ENCODE measurements at places on chromosomes 12 and 14.

DNA sequence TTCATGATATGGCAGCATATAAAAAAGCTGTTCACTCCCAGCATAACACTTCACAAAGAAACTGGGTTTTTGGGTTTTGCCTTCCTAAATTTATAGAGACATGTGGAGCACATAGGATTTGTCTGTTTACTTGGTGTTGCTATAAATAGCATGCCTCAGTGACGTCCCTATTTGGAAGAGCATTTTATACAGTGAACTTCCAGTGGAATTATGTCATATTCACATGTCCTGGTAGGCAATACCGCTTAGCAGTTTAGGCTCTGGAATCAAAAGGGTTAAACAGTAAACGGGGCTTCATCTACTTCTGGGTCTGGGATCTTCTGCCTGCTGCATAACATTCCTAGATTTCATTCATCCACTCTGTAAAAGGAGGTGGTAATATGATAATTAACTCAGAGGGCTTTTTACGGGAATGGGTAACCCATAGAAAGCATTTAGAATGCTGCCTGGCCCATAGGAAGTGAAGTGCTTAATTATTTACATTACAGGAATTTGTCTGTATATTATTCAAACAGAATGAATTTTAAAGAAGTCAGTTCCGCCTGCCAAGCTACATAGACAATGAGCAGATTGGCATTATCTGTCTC lies 396.1 kb downstream of the TMTC2 start:
- no peak for DNase-seq

- DNase-seq = no peak
Observed at GRCh38 chr12:107053709-107054108, 39.6 kb downstream of the CRY1 start.

DNA sequence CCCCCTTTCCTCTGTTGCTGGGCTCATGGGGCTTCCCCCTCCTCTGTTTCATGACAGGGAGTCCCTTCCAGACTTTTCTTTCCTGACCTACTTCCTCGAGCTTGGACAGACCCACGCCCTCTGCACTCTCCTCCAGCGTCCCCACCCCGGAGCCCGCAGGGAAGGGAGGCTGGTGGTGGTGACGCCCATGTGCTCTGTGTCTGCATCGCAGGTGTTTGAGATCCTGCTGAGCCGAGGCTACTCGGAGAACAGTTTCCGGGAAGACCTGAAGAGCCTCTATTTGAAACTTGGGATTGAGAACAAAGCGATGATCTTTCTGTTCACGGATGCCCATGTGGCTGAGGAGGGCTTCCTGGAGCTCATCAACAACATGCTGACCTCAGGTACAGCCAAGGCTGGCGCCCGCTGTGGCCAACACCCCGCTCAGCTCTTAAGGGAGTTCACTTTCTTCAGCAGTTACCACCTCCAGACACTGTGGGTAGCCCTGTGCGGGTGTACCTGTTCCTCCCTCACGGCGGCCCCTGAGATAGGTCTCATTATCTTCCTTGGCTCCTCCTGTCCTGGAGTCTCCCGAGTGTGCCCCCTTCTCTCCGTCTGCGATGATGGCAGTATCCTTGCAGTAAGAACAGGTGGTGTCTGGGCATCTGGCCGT lies 85.6 kb downstream of the CCDC92 start:
- no peak for DNase-seq

GRCh38 chr12:92055877-92056276 lies 89.8 kb downstream of the BTG1 start:
- DNase-seq = no peak

GRCh38 chr12:26118308-26118707 lies 6.5 kb downstream of the BHLHE41 start:
- no peak for DNase-seq

- no peak for DNase-seq
Observed at GRCh38 chr12:130462558-130463274, 125.0 kb downstream of the PIWIL1 start.

DNA sequence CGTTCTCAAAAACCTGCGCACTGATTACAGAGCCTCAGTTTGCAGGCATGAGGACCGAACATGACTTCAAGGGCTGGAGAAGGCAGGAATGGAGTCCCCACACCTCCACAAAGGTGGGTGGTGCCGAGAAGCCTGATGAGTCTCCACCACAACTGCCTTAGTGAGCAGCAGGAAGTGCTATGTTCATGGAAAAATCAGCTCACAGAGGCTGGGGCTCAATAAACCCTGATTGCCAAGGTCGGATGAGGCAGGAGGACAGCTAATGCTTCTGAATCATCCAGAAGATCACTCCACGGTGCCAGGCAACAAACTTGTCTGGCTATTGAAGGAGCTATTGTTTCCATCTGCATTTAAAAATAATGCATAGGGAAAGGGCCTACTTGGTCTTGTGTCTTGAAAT lies 31.1 kb downstream of the APPL2 start:
- peak; percentile 40 for DNase-seq

DNA sequence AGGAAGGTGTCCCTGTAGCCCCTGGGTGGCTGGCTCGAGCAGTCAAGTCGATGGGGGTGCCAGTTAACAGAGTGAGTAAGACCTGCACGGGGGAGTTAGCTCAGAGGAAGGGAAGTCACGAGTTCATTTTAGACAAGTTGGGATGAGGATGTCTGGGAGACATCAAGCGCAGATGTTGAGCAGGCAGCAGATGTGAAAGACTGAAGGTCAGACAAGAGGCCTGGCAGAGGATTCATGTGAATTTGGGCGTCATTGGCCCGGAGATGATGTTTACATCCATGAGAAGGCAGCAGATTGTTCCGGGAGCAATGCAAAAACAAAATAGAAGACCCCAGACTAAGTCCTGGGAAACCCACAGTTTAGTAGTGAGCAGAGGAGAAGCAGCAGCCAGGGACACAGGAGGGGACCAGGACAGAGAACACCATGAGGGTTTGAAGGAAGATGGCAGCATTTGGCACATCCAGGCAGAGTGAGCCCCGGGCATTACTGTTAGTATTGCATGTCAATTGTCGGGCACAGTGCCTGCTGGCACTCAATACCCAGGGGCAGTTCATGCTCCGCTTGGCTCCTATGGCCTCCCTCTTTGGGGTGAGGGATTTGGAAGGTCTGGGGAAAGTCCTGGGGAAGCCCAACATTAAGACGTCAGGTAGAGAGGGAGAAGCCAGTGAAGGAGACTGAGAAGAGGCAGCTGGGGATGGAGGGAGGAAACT lies 15.1 kb downstream of the LTBP2 start:
- DNase-seq = no peak

DNA sequence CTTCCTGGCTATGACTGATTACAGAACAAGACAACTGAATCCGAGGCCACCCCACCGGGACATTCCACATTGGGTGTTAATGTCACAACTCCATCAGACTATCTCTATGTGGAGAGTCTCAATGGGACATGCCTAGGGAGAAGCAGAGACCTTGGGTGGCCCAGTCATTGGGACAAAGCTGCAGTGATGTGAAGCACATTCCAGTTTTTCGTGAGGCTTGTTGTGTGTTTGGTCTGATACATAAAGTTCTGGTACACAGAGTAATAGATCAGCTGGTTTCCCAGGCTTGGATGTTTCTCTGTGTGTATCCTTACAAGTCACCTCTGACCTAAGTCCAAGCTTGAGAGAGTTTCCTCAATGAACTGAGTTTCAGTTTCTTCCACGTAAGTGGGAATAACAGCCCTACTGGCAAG lies 42.3 kb downstream of the CPM start:
- no peak for DNase-seq

DNA sequence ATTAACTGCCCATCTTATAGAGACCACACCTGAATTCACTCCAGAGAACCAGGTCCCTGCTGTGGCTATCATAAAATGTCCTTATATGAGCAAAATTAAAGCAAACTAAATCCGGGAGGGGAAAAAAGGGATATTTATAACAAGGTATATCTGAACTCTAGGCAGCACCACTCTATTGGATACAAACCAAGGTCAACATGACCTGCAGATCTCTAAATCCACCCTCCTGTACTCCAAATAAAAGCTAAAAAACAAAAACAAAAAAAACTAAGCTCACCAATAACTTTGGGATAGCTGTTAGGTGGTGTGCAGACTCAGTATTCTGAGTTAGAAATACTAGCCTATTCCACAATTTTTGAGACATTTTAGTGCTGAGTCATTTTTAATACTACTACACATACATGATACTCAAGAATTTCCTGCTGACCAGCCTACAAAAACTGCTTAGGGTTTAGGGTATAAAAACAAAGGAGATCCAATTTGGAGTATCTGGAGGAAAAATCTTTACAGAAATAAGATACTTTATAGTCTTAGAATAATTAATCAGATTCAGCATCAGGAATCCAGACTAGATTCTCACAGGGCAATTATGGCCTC lies 46.6 kb upstream of the LTBP2 start:
- no peak for DNase-seq

GRCh38 chr14:85342858-85343607 lies 186.9 kb upstream of the FLRT2 start:
- no peak for DNase-seq

DNA sequence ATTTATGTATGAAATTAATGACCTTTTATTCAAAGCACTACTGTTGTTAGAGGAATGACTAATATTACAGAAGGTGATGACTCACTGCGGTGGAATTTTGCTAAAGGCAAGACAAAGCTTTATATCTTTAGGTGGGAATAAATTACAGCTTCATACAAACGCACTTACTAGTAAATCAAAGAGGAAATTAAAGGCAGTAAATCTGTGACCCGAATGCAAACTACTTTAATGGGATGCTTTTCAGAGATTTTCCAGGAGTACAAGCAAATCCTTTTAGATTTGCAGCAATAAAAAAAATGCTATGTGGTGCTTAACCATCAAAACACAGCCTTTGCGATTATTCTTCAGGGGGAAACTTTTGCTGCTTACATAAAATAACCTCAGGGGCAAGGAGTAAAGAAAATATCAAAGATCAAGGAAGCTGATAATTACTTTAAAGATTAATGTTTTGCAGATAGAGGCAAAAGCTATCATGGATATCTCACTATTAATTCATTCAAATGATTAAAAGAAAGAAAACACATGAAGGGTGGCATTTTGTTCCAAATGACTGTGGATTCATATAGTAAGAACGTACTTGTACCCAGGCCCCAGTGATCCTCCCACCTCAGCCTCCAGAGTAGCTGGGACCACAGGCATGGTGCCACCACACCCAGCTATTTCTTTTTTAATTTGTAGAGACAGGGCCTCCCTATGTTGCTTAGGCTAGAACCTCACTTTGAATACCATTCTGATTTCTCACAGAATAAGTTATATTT lies 98.9 kb downstream of the DENND5B start:
- DNase-seq = no peak

GRCh38 chr12:54384591-54385041 lies at the start of gene ZNF385A:
Gene ZNF385A (minus strand): TSS chr12:54384733. CDS start chr12:54384514, 219 bp downstream.
- DNase-seq = no peak

GRCh38 chr12:12486661-12487240 lies 75.9 kb downstream of the DUSP16 start:
- no peak for DNase-seq

DNA sequence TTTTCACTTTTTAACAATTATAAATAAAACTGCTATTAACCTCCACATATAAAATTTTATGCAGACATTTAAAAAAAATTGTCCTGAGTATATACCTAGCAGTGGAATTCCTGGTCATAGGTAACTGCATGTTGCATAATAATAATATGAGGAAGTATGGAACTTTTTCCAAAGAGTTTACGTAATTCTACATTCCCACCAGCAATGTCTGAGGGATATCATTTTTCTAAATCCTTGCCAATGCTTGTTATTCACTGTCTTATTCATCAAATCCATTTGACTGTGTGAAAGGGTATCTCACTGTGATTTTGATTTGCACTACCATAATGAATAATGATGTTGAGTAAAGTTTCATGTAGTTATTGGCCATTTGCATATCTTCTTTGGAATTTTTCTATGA lies 393.8 kb downstream of the LRFN5 start:
- DNase-seq = no peak

DNA sequence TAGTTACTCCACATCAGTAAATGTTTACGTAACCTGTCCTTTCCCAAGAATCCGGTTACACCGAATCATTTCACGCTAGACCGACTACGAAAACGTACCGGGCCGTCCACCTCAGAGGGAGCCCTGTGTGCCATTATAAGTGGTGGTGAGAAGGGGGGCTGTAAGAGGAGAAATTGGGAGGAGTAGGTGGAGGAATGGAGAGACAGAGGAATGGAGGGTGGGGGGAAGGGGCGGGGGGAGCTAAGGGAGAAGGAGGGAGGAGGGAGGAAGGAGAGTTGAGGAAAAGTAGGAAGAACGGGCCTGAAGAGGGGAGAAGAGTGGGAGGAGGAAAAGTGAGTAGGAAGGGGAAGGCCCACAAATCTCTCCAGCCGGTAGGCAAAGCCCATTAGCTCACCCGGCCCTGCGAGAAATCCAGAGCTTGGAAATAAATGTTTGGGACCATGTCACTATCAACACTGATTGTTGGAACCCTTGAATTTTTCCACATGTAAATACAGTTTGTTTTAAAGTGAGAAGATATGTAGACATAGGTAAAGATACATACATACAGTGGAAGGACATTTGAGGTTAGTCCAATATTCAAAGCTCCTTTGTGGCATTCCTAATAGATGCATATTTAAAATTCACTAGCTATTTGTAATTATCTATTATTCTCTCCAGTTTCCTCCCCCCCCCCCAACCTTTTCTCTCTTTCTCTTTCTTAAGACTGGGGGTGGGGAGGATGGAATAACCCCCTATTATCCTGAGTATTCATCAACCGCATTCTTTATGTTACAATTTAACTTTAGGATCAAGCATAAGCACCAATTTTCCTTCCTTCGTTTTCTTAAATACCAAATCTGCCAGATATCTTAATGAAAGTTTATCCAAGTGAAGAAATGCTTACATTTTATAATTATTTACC lies 2.1 kb upstream of the FOXG1 start:
- DNase-seq = no peak

DNA sequence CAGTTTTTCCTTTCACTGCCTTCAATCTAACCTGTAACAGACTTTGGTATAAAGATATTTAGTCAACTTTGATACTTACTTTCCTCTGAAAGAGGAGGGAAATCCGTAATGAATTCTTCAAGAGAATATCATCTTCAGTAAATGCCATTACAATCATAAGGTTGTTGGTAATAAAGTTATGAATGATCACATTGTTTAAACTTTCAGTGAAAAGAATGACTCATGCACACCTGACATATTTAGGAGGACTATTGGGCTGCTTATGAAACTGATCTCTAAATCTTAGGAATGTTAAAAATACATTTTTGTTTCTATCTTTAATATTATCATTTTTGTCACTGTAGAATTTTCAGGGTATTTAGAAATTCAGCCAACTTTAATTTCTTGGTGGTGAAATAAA lies 474.7 kb downstream of the SLC16A7 start:
- no peak for DNase-seq

DNA sequence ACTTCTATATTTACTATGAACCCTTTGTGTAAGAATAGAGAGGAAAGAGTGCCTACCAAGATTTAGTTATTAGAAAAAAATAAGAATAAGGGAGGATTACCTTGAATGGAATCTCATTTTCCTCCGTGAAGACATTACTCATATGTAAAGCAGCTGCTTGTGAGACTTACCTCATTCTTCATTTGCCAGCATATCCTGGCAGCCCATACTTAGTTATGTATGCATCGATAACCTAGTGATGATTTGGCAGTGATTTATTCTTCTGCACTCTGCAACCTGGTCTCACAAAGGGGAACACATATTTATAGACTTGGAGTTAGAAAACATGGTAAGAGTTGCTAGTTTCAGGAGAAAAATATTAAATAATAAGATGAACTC lies 56.8 kb downstream of the LRFN5 start:
- no peak for DNase-seq

- no peak for DNase-seq
Observed at GRCh38 chr14:105419195-105420091, at the start of gene MTA1. Gene MTA1 (plus strand): TSS chr14:105419827. CDS start chr14:105420036, 209 bp downstream.

- DNase-seq = no peak
Observed at GRCh38 chr12:76506149-76506548, 53.4 kb downstream of the OSBPL8 start.

Data from GOT3 (cell line).